ENCODE measurements at places on chromosomes 6 and 20.
A peak's percentile ranks its signal among the peaks of the same experiment; 100 is the strongest.

DNA sequence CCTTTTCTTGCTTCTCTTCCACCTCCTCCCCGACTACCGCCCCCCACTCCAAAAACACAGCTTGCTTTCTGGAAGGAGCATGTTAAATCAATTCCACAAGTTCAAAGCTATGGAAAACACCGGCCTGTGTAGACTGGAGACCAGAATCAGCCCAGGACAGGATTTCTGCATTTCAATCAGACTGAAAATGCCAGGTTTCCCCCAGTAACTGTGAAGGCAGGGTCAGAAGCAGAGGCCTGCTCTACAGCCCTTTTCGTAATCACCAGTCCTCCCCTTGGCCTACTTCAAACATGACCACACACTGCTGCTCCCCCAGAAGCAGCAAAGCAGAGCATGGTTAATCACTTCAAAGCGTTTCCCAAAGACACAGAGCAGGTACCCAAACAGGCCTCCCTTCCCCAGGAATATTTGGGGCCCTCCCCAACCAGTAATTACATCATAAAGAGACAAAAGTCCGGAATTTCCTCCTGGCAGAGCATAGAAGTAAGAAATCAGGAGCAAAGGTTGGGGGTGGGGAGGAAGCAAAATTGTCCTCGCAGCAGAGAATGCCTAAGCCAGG is 38.4 kb downstream of the ZMYND8 start:
- no peak for DNase-seq

GRCh38 chr6:3876101-3876500 is 26.9 kb downstream of the FAM50B start:
- DNase-seq = no peak

- no peak for DNase-seq
Observed at GRCh38 chr20:4329232-4329631, 313.9 kb upstream of the RNF24 start.

GRCh38 chr20:32574296-32575226 is 10.6 kb downstream of the NOL4L start:
- DNase-seq = no peak

- no peak for DNase-seq
Observed at GRCh38 chr20:6040958-6041807, 12.7 kb downstream of the LRRN4 start.

GRCh38 chr6:35021004-35021403 is 120.1 kb downstream of the TCP11 start:
- DNase-seq = no peak

DNA sequence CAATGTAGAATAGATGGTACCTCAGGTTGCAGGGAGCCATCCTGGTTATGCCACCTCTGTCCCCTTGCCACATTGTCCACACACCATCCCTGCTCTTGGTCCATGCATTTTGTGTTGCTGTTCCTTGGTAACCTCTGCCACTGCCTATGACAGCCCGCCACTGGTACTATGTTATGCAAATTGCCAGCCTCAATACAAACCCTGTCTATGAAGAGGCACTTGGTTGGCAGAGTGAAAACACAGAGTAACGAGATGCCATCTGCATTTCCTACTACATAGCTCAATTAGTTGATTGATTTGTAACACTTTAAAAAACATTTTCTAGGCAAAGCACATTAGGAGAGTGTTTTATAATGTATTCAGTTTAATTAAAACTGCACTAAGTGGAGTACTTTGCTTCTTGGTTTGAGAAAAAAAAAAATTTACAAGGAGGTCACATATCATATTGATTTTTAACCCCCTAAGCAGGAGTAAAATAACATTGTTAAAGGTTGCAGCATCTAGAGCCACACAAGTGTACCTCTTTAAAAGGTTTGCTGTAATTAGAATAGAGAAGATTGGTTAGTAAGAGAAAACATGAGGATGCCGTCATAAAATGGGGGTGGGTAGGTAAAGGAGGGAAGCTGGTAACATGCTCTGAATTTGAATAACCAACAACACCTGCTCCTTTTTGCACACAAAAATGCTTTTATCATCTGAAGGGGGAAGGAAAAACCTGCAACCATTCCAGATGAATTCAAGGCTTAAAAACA is 817.1 kb downstream of the KIF16B start:
- no peak for DNase-seq

DNA sequence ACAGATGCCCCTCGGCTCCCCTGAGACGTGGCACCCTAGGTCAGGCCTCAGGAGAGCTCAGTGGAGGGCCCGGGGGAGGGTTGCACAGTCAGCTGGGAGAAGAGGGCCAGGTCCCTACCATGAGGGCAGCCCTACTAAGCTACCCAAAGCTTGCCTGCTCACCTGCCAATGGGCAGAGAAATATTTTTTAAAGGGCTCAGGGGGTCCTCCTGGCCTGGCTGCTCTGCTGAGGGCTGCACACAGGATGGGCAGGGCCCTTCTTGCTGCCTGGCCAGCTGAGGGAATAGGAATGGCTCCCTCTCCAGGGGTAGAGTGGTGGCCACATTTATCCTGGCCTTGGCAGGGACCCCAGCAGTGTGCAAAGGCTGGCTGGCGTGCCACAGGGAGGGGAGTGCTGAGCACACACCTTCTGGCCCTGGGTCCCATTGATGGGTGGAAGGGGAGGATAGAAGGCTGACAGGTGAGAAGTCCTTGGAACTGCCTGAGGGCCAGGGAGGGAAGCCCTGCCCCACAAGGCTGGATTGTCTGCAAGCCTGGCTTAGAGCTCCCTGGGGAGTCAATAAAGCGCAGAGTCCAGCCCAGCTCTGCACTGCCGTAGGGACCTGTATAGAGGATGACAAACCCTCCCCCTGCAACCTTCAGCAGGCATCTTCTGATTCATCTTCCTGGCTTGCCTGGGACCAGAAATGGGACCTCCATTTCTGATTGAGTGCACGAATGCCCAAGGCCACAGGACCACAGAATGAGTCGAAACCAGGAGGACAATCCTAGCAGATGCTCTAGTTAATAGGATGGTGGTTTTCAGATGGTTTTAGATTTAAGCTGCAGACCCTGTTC is 62.1 kb downstream of the NOL4L start:
- DNase-seq = no peak

GRCh38 chr6:14499841-14500240 is 382.3 kb downstream of the CD83 start:
- DNase-seq = no peak

DNA sequence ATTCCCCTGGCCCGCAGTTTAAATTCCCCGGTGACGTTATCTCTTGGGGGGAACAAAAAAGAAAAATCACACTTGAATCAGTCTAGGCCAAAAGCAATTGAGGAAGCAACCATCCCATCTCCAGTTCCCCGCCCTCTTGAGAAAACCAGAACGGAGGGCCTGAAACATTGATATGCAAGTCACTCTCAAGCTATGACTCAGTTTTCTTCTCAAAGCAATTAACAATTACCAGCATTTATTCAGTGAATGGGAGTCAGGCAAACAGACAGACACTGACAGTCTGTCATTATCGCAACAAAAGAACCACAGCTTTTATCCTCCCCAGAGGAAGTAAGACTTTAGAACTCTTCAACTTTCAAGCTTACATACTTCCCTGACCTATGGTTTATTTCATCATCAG is 100.9 kb downstream of the OPRM1 start:
- DNase-seq = no peak

DNA sequence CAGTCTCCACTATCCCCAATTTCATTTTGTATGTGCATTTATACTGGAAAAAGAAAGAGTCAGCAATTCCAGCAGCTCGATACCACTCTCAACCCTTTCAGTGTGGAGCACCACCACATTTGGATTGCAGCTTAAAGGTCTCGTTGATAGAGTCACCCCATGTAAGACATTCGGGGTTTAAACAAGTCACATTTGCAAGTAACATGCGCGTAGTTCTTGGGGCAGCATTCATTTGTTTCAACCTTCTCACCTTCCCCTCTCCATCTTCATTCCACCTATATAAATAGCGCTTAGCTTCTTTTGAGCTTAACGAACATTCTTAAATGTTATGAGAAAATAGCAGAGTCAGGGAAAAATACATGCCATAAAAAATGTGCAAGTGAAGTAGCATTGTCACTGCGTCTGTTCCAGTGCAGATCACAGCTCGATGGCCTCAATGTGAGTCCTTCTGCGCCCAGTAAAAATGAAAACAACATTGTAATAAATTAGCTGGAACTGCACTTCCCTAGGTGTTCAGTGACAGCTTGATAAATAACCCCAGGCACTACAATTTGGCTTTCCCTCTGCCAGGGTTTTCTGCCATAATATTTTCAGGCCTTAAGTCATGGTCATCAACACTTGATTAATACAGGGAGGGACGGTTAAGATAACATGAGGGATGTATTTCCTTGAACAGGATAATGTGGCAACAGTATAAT is 737.8 kb upstream of the NRSN1 start:
- no peak for DNase-seq

- DNase-seq = no peak
Observed at GRCh38 chr6:131688286-131688685, 12.9 kb downstream of the OR2A4 start.

GRCh38 chr20:63177785-63178445 is 38.0 kb downstream of the YTHDF1 start:
- DNase-seq = no peak

- peak; percentile 54 for DNase-seq
Observed at GRCh38 chr20:51062065-51062464, 39.2 kb upstream of the KCNG1 start.

GRCh38 chr6:37303891-37304503 is 46.1 kb upstream of the TMEM217 start:
- no peak for DNase-seq

DNA sequence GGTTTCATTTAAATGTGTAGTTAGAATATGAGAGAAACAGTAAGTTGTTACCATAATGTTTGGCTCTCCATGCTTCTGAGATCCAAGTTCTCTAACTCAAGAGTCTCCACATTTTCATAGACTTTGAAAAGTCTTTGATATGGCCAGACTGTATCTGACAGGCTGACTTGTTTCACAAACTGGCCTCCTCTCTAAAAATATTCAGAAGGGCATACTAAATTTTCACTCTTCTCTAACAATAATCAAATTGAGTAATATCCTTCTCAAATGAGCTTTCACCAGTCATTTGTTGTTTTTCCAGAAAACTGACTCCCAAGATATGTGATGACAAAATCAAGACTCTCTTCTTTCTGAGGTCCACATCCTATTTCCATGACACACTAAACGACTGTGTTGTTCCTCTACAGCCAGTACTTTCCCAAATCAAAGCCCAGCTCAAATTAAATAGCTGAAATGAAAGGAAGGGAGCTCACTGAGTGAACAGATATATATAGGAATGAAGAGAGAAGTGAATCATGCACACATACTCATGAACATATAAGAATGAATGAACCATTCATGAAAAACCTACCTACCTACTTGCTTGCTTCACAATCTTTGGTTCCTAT is 15.1 kb downstream of the HIVEP2 start:
- DNase-seq = no peak

- DNase-seq = no peak
Observed at GRCh38 chr6:144232176-144232831, 52.8 kb upstream of the UTRN start.

DNA sequence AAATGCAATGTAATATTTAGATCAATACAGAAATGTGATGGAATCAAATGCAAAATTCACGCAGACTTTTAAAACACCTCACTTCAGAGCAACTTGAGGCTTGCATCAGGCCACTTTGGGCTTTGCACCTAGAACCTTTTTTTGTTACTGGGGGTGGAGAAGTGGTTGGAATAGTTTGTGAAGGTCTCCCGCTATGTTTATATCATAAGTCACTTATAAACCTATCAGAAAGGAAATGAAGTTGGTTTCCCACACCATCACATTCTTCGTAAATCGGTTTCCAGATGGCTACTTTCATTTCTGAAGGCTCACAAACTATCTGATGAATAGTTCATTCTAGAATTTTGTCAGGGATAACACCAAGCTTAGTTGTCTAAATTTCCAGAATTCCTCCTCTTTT is 74.8 kb downstream of the PKHD1 start:
- no peak for DNase-seq

DNA sequence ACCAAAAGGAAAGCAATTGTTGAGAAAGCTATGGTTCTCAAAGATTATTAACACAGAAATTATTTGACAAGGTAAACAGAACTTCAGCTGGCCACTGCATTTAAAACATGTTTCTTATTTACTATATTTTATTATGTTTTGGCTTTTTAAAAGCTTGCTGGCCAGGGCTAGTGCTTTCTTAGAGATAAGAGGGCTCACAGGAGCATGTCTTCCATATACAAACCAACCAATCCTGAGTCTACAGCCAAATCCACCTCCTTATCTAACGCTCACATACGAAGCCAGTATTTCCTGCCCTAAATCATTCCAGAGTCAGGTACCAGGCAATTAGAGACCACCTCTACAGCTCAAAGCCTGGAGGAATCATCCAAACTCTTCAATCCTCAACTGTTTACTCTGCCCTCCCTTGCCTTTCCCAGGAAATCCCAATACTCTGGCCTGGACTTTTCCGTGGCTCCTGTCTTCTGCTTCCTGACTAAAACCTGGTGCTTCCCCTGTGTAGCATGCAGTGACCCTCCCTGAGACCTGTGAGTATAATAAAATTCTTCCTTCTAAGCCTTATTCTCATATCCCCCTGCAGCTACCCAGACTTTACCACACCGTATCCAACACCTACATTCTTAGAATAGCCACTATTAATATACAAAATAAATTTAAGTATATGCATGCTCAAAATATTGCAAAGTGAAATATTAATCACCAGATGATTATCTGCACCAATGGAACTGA is 33.2 kb downstream of the RANBP9 start:
- DNase-seq = no peak

DNA sequence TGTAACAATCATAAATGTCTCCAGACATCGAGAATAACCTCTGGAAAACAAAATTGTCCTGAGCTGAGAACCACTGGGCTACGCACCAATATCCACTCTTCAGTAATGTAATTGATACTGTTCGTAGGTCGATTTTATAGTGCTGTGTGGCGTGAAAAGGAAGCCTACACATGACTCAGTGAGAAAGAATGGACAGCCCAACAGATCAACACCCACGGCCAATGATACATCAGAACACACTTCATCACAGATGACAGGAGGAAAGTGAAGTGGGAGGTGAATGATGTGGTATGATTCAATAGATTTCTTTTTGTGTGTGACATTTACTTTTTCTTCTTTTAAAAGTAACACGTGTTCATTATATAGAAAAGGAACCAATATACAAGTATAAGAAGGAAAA is 93.5 kb downstream of the RPS12 start:
- no peak for DNase-seq

DNA sequence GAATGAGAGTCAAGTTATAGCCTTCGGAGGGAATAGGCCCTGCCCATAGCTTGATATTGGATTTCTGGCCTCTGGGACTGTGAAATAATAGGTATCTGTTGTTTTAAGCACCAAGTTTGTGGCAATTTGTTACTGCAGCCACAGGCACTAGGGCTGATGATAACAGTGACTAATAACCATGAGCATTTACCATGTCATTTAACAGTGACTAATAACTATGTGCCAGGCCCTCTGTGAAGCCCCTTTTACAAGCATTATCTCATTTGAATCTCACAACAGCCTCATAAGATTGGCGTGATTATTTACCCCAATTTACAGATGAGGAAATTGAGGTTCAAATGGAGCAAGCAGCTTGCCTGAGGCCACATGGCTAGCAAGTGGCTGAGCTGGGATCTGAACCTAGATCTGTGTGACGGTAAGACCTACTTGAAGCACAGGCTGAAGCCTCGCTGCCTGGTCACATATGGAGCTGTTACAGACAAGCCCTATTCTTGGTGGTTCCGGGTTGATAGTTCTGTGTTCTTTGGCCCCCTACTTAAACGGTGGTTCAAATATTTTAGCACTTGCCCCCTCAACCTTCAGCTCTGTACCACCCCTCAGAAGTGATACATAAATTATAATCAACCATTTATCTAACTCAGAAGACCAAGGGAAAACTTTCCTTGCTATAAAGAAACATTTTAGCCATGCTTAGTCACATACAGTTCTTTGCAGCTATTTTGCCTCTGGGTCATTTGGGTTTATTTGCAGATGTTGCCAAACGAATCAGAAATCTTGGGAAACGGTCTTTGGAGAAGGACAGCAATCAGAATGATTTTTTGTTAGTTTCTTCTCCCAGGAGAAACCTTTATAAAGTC is 98.3 kb downstream of the ELOVL5 start:
- no peak for DNase-seq
